ENCODE measurements at places on chromosomes 6 and 20. TPM values are rescaled to one million over a fixed set of nuclear protein-coding genes. Genes with fewer than 3 reads are reported as not detected.

- DNase-seq: no peak
Observed at GRCh38 chr6:49463612-49463967, 420 bp downstream of the CENPQ start.

Gene SYCP2L
- not detected for total RNA-seq

GRCh38 chr6:129659590-129660345, 50.2 kb downstream of the ARHGAP18 start:
- no peak for DNase-seq

DNA sequence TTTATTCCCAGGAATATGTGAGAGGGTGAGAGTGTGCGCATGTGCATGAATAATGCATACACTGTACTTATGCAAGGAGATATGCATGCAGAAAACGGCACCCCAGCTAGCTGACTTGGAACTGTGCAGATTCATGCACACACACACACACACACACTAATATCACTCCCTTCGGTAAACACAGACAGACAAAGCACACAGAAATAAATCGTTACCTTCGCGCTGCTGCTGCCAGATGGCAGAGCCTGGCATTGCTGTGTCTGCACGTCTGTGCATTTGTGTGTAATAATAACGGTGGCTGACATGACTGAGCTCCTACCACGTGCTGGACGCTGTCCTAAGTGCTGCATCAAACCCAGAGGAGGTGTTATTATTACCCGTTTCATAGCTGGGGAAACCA, 36.8 kb downstream of the PREX1 start:
- no peak for DNase-seq

Gene LY6G5C
- total RNA-seq: 4.5 TPM

DNA sequence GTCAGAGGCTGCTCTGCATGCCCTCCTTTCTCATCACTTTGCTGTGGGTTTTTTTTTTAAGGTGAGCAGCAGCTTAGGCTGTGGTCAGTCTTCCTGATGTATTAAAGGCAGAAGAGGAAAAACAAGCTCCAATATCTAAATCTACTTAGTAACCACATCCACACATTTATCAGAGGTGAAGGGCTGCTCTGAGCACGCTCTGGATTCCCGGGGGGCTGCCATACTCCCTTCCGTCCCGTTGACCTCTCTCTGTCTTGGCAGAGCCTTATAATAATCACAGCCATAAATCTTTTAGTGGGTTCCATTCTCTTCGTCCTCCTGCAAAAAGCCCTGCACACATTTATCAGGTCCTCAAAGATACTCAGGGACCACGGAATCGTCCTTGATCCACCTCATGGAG, 2.7 kb upstream of the LEMD2 start:
- no peak for DNase-seq

Gene CRIP3
- total RNA-seq: 0.63 TPM

GRCh38 chr6:31907158-31907813, 5.4 kb upstream of the ZBTB12 start:
- no peak for DNase-seq

DNA sequence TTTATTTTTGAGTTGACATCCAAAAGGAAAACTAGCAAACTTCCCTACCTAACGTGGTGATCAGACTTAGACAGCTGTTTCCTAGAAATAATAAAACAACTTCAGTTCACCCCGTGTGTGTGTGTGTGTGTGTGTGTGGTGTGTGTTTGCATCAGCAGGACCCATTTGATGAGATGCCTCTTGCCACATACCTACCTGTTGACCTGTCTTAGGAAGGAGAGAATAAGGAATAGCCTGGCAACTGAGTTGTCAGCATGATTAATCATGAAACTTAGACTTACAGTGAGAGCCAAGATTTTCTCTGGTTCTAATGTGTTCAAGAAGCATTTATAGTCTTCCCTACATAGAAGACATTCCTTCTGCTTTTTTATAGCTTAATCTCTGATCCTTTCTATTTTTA, 16.1 kb upstream of the PBOV1 start:
- DNase-seq: no peak

DNA sequence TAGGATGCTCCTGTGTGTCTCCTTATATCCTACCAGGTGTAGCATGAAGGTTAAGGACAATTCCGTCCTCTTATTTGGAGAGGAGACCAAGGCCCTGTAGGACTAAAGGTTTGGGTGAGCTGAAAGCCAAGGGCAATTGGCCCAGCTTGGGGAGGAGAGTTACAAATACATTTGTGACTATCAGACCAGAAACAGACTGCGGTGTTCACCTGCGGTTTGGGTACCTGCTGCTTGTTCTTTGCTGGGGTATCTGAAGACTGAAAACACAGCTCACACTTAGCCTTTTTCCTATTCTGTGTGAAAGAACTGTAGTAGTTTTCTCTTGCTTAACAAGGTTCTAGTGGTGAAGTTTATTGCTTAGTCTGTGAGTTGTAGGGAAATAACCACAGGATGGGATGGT, 55.0 kb downstream of the ESR1 start:
- no peak for DNase-seq

GRCh38 chr6:108762394-108762793, 85.8 kb upstream of the ARMC2 start:
- DNase-seq: no peak

DNA sequence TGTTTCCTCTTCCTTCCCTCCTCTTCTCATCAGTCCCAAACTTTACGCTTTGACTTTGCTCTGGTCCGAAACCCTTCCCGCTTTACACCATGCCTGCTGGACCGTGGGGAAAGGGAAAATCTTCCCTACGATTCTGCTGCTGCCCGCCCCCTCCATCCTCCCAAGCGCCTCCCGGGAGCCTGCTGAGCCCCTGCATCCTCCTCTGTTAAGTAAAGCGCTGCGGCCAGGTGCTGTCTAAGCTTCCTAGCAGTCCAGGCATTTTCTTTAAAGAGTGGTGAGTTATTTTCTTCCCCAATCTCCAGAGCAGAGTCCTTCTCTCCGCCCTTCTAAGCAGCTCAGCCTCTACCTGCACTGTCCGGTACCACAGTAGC, 376.3 kb downstream of the RNGTT start:
- no peak for DNase-seq

Gene CLPSL1
- not detected for total RNA-seq

DNA sequence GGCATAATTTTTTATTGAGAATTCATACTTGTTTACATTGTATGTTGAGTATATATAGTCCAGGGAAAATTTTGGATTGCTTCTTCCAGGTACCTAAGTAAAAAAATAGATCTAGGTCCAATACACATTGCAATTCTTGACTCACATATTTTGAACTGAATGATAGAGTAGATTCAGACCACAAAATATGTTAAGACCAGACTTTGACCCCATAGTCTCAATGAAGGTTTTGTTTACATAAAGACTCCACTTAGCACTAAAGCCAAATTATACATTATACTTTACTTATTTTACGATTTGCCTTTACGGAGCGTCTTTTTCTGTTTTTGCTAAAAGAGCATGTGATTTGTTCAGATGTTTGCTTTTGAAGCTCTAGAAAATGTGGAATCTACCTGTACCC, 144.1 kb upstream of the PTCHD4 start:
- DNase-seq: no peak

DNA sequence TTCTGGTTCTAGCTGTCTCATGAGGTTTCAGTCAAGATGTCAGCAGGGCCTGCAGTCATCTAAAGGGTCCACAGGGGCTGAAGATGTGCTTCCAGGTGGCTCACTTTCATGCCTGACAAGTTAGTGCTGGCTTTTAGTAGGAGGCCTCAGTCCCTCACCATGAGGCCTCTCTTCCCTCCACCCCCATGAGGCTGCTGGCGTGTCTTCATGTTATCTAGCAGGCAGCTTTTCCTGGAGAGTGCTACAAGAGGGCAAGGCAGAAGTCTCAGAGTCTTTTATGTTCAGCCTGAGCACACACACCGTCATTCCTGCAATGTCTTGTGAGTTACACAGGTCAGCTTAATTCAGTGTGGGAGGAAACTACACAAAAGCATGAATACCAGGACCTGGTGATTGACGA, 769.9 kb downstream of the HDGFL1 start:
- no peak for DNase-seq

Gene BTN1A1
- total RNA-seq: 0.09 TPM

Gene TNNC2
- not detected for total RNA-seq

DNA sequence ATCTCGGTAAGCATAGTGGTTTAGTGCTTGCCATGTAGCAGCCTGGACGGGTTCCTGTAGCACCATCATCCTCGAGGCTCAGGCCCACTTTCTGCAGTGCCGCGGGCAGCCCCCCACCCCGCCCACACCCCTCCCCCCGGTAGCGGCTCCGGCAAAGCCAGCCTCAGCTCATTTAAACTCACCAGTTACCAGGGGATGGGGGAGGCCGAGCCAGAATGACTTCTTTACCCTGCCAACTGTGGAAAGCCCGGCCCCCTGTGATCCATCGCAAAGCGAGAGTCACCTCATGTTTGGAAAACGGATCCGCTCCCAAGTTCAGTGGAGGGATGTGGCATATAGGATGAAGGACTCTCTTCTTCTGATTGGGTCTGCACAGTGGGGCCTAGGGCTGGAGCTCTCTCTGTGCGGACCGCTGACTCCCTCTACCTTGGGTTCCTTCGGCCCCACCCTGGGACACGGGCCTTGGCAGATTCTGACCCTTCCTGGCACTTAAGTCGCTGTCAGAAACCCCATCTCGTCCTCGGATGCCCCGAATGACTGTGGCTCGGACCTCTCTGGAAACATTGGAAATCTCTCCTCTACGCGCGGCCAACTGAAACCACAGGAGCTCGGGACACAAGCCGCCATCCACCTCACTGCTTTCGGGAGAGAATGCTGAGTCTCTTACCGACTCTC, 337.8 kb upstream of the DEFB115 start:
- no peak for DNase-seq

Gene CLDN20
- not detected for total RNA-seq

Gene CPXM1
- total RNA-seq: 0.46 TPM

Gene MYMX
- not detected for total RNA-seq

Gene KIAA0408
- total RNA-seq: 9.0 TPM

Gene NOTCH4
- total RNA-seq: 1.3 TPM

DNA sequence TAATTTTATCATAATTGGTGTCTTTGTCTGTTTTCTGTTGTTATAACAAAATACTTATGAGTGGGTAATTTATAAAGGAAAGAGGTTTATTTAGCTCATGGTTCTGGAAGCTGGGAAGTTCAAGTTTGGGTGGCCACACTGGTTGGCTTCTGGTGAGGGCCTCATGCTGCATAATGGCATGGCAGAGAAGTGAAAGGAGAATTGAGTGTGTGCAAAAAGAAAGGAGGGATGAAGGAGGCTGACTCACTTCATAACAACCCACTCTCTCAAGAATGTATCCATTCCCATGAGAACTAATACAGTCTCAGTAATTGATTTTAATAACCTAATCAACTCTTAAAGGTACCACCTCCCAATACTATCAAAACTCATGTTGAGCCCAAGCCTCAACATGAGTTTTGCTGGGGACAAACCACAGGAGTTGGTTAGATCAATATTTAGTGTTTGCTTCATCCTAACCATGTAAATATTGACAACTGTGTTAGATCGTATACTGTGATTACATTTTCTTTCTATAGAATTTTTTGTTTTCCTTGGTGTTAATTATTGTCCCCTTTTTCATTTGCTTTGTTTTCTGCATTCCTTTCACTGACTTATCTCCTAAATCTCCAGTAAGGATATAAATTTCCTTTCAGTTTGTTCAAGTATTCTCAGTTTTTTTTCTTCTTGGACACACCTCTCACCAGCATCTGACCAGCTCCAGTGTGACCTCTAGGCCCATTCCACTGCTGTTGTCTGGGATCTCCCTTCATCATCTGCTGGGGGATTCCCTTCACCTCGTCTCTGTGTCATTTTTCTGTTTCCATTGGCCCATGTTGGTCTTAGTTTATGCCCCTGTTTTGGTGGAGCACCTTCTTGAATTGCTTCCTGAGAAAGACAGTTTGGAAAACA, 54.8 kb upstream of the SCGN start:
- no peak for DNase-seq
